ENCODE measurements at places on chromosomes 6 and 20.
A peak's percentile ranks its signal among the peaks of the same experiment; 100 is the strongest.

DNA sequence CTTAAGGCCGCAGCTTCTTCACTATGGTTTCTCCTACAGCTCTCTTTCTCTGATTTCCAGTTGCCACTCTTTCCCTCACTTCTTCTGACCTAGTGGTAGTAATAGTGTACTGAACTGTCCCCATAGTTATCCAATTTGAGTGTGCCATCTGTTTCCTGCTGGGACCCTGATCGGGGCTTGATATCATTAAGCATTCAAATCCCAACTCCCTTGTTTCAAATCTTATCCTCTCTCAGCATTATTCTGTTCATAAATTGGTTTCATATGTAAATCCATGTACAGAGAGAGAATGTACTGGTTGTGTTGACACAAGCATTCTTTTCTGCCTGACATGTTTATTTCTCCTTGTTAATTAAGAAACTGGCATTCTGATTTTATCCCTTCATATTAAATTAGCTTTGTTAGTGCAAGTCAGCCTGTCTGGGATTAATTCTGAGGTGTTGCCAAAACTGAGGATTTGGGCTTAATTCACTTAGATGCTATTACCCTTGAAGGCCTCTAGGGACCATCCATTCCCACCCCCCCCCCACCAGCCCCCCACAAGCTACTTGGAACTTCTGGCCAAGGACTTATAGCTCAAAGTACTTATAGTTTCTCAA lies 84.6 kb upstream of the PROKR2 start:
- DNase-seq = no peak

GRCh38 chr6:156046268-156046665 lies 590.6 kb upstream of the NOX3 start:
- no peak for DNase-seq

GRCh38 chr6:117552618-117553017 lies 49.7 kb downstream of the GOPC start:
- no peak for DNase-seq

DNA sequence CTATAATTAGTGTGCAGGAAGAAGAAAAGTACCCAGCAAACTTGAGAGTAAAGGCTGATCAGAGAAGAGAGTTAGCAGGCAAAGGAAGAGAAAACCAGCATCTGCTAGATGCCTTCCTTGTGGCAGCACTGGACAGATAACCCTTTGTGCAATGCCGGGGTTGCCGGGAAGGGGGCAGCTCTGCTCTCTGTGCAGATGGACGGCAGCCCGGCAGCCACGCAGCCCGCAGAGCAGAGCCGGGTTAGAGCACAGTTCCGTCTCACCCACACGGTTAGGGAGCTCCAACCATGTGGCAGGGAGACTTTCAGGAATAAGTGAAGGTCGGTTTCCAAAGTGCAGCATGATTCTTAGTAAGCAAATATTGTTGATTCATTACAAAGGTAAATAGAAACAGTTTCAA lies 80.0 kb upstream of the RPS6KA2 start:
- DNase-seq = peak; percentile 14

DNA sequence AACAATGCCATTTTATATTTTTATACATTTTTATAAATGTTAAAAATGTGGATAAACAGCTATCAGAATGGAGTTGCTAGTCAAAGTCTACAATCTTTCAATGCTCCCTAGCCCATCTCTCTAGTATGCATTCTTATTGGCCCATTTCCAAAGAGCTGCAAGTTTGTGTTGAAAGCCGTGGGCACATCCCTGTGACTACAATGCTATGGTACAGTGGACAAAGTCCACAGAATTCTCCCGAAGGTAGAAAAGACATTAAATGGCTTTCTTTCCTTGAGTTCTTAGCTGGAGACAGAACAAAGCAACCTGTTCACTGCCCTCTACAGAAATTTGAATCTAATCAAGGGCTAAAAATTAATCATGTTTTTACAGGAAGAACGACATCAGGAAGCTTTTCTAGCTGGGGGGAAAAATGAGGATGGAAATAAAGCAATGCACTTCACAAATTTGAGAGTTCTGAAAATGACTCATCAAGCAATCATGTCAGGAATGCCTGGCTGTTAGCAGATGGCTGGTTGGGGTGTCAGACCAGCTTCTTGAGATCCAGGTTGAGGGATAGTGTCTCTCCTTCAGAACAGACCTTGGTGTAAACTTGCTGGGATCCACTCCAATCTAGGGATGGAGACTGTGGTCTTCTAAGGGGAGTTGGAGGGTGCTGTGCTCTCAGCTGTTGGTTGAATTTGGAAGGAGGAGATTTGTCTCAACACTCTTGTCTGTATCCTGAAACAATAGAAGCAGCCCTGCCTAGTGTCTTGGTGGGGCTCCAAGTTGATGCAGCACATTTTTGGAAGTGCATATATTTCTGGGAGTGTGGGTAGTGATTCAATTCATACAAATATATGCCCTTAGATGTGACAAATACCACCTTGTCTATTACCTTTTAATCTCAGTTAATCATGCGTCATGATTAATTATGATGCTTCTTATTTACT lies 143.4 kb upstream of the PHACTR1 start:
- DNase-seq = no peak

- DNase-seq = peak; percentile 71
These were observed 24.4 kb downstream of the FOXQ1 start for GRCh38 chr6:1336246-1336843.

GRCh38 chr6:30321692-30322388 lies 4.9 kb upstream of the TRIM39 start:
- no peak for DNase-seq

- no peak for DNase-seq
These were observed 8.6 kb upstream of the FKBP1A start for GRCh38 chr20:1401451-1401907.

DNA sequence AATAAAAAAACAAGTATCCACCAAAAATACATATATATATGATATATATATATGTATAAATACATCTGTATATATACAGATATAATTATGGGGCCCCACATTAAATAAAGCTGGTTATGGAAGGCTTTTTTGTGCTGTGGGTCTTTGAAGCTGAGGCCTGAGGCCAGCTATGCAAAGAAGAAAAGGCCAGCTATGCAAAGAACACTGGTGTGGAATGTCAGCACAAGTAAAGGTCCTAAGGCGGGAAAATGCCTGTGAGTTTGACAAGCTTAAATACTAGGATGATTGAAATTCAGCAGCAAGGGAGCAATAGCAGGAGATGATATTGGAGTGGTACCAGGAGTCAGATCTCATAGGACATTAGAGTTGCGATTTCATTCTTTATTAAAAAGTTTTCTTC lies 25.2 kb downstream of the ADGRF1 start:
- no peak for DNase-seq

DNA sequence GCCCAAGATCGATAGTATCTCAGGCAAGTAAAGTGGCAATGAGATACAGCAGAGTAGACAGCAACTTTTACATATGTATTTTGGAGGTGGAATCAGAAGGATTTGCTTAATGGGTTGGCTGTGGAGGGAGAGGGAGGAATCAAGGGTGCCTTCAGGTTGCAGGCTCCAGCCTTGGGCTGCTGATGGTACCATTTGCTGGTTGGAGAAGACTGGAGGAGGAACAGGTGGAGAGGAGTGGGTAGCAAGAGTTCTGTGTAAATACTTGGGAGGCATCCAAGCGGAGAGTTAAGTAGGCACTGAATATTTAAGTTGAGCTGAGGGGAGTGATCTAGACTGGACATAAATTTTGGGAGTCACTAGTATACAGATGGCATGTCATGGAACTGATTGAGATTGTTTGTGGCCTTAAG lies 5.2 kb downstream of the BICRAL start:
- no peak for DNase-seq

GRCh38 chr20:10920396-10920795 lies 246.6 kb upstream of the JAG1 start:
- no peak for DNase-seq

GRCh38 chr20:40669692-40670091 lies 19.3 kb downstream of the MAFB start:
- no peak for DNase-seq

- no peak for DNase-seq
These were observed 9.5 kb upstream of the IGF2R start for GRCh38 chr6:159959165-159959975.

- peak; percentile 49 for DNase-seq
These were observed 631 bp downstream of the MDGA1 start for GRCh38 chr6:37696841-37697662.

DNA sequence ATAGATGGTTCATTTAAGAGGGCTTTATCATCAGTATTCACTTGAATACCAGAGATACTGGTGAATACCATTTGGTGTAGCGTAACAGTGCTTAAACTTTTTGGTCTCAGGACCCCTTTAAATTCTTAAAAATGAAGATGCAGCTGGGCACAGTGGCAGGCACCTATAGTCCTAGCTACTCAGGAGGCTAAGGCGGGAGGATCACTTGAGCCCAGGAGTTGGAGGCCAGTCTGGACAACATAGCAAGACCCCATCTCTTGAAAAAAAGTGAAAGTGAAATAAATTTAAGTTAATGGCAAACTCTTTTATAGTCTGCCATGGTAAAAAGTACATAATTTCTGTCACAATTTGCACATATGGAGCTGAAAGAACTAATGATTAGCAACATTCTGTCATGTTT lies 39.3 kb downstream of the VAPB start:
- DNase-seq = no peak

DNA sequence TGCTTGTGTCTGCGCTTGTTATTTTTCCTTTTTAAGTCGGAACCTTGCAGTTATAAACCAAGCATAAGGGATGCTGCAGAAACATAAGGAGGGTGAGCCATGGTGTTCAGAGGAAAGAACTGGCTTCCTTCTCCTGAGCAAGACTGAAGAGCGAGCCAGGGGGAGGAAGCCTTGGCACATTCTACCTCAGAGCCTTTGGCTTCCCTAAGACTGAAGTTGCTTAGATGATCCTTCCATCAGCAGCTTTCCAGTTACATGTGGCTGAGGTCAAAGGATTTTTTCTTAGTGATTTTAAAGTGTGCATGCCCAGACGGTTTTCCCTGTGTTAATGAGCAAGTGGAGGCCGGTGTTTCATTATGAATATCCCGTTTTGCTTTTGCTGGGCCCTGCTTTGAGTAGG lies 363.8 kb downstream of the DOK5 start:
- DNase-seq = no peak

GRCh38 chr6:146984251-146984924 lies 219.8 kb upstream of the STXBP5 start:
- DNase-seq = no peak

DNA sequence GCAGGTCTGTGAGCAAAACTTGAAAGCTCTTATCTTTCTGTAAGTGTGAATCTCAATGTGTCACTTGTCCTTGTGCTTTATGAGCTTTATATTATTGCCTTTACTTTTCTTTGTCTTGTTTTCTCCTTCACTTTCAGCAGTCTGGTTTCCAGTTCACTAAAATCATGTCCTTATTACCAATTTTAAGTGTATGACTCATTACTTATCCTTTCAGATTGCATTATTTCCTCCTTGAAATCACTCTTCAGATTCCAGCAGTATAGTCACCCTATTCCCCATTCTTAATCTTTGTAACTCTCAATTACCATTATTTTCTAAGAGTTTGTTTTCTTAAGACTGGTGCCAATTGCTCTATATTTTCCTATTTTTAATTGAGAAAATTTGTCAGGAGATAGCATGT lies 117.4 kb upstream of the GRIK2 start:
- no peak for DNase-seq

DNA sequence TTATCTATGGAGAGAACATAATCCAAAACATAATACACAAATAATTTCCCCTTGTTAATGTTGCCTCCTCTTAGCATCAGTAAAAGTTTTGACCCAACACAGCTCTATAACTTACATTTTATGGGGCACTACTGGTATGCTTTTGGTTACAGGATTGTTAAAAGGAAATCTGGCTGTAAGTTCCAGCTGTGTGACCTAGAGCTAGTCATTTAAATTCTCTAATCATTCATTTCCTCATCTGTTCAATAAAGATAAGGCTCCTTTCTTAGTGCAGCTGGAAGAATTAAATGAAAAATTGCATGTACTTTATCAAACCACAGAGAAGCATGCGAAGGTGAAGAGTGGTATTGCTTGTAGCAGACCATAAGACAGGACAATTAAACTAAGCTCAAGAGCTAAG lies 4.6 kb downstream of the SLC17A2 start:
- no peak for DNase-seq

- no peak for DNase-seq
These were observed 36.0 kb downstream of the DNAH8 start for GRCh38 chr6:38750968-38751615.

GRCh38 chr6:122798099-122798641 lies 9.1 kb downstream of the SMPDL3A start:
- no peak for DNase-seq

GRCh38 chr20:51696304-51697071 lies 71.7 kb downstream of the ATP9A start:
- DNase-seq = peak; percentile 71

DNA sequence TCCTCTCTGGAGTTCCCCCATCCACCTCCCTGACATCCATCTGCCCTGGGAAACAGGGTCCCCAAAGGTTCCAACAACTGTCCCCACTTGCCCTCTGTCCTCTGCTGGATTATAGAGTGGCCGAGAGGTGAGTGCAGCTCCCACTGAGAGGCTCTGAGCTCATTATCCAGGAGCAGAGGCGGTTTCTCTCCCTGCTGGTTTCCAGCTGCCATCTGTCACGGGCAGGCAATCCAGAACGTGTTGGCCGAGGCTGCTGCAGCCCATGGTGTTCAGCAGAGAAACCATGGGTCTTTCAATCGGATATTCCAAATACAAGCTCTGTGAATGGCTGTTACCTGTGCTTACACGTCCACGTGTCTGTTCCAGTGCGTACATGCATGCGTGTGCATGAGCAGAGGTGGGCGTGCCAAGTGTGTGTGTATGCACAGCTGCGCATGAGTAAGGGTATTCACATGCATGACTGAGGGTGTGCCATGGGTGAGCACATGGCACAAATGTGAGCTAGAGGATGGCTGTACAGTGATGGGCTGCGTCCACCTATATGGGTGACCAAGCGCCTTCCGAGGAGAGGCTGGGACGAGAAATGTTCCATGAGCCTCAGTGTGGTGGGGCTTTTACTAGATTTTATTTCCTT lies 183.7 kb upstream of the PMEPA1 start:
- peak; percentile 90 for DNase-seq

DNA sequence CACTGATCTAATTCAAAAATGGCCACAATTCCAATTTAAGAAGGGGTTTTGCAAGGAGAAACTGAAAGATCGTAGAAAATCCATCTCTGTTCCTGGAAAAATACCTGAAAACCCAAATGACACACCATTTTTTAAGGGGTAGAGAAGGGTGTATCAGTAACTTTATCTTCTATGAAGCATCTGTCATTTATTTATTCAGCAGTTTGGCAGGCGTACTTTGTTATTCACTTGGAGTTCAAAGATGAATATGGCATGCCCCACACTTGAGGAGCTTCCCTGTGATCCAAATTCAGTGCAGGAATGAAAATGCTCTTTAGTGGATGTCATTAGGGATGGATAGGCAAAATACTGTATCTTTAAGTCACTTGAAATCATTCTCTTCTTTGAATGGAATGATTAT lies 7.2 kb downstream of the HINT3 start:
- DNase-seq = no peak
